Fibroblast of skin of left biceps (primary cell): ENCODE measurements at places on chromosomes 3 and 15.

DNA sequence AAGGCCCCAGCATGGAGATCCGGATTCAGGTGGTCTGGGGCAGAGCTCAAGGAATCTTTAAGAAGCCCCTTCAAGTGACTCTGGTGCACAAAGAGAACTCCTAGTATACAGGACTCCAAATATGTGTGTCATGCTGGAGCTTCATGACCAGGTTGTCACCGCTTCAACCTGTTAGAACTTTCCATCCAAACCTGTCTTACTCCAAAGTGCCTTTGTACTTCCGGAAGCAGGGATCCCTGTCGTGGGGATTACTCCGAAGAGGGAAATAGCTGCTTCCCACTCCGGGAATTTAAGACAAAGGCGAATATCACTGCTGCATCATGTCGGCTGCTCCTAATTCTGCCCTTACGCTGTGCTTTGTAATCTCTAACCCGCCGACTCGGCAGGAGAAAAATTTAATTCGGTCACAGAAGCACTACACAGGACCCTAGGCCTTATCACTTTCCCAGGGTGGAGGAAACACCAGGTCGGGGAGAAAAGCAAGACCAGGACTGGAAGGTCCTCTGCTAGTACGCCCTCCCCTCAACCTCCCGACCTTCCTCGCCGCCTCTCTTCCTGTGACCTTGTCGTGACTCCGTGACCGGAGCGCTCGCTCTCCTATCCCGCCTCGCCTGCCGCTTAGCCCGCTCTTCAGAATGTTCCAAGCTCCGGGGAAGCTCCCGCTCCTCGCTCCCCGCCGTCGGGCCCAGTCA, 730 bp downstream of the HIGD1A start:
- no peak for DNase-seq

- DNase-seq, result no peak
Observed at GRCh38 chr3:45434996-45435395, 46.6 kb downstream of the LARS2 start.

GRCh38 chr3:196039359-196039758, 42.5 kb downstream of the TFRC start:
- no peak for DNase-seq

GRCh38 chr3:64691051-64691450, 3.3 kb upstream of the ADAMTS9 start:
- no peak for DNase-seq
